Body of pancreas (tissue), 4 donors: ENCODE measurements at places on chromosomes 3 and 15. TPM values are rescaled to one million over a fixed set of nuclear protein-coding genes. Genes with fewer than 3 reads are reported as not detected.

DNA sequence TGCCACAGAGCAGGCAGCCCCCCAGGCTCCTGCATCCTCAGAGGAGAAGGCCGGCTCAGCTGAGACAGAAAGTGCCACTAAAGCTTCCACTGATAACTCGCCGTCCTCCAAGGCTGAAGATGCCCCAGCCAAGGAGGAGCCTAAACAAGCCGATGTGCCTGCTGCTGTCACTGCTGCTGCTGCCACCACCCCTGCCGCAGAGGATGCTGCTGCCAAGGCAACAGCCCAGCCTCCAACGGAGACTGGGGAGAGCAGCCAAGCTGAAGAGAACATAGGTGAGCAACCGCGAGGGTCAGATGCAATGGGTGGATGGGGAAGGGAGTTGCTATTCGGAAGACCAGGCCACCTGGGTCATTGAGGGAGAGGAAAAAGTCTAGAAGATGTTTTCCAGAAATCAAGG lies 53.0 kb downstream of the GAP43 start:
- H3K4me1 ChIP-seq = no peaks in the 10 kb centered on the region
- no peak overlapping the region for H3K27ac ChIP-seq
- no peak overlapping the region for H3K4me3 ChIP-seq
- DNase-seq = no peak
- no peaks in the 10 kb centered on the region for H3K36me3 ChIP-seq

DNA sequence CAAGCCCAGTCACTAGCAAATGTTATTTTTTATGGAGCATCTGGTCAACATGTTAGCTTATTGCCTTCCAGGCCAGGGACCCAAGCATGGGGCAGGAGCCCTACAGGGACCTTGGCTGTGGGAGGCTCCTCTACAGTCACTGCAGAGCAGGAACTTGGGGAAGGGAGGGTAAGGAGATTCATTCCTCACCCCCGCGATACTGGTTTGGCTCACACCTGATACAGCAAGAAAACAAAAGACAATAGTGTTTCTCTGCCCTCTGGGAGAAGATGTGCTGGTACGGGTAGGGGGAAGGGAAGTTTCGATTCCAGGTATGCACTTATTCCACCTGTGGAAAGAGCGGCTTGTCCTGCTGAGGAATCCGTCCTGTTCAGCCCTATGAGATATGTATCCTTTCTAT lies 77.6 kb downstream of the SLC12A8 start:
- DNase-seq = no peak
- no peaks in the 10 kb centered on the region for H3K36me3 ChIP-seq
- no peaks in the 10 kb centered on the region for H3K4me1 ChIP-seq
- H3K27me3 ChIP-seq = no peaks in the 10 kb centered on the region

DNA sequence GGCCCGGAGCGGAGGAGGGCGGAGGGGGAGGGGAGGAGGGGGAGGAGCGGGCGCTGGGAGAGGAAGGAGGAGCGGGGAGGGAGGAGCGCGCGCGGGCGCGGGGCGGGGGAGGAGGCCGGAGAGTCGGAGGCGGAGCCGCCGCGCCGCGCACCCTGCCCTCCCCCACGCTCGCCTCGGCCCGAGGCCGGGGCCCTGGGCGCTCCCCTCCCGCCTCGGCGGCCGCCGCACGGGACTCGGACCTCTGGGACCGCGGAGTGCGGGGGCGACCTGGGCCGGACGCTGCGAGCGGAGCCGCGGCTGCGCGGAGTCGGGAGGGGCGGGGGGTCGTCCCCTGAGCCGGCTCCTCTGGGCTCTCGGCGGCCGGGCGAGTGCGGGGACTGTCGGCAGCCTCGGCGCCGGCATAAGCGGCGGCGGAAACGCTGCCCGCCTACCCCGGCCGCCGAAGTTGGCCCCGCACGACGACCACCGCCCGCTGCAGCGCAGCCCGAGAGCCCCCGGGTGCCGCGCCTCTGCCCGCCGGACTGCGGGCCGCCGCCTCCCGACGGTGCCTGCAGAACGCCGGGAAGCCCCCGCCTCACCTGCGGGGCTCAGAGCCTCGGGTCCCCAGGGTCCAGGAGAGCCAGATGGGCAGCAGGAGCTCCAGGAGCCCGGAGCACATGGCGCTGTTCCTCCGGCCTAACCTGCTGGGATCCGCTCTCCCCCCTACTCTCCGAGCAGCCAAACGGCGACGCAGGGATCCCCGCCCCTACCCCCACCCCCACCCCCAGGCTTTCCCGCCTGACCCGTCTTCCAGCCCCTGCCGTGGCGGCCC lies 406 bp upstream of the GABRB3 start:
- DNase-seq = peak; percentile 73
- H3K4me1 ChIP-seq = peaks cover 16% of the 10 kb centered on the region
- no peaks in the 10 kb centered on the region for H3K27me3 ChIP-seq
- peak overlapping the region; percentile 49 for H3K27ac ChIP-seq

DNA sequence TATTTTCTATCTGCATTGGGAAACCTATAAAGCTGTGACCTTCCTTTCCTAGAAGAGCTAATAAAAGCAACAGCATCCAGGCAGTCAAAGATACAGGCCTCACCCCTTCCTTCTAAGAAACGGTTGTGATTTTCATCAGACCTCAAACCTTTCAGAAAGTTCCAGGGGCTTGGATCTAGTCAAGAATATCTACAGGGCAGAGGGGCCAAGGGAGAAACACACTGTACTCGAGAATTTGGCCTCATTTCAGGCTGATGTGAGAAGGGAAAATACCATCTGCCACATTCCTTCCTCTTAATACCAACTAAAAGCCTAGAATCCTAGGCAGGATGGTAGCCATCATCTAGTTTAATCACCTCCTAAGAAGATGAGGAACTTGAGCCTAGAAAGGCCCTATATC lies 24.5 kb upstream of the BCL6 start:
- no peak for DNase-seq
- no peak overlapping the region for H3K27ac ChIP-seq
- H3K4me3 ChIP-seq = no peak overlapping the region
- H3K4me1 ChIP-seq = no peaks in the 10 kb centered on the region
- H3K36me3 ChIP-seq = no peaks in the 10 kb centered on the region

DNA sequence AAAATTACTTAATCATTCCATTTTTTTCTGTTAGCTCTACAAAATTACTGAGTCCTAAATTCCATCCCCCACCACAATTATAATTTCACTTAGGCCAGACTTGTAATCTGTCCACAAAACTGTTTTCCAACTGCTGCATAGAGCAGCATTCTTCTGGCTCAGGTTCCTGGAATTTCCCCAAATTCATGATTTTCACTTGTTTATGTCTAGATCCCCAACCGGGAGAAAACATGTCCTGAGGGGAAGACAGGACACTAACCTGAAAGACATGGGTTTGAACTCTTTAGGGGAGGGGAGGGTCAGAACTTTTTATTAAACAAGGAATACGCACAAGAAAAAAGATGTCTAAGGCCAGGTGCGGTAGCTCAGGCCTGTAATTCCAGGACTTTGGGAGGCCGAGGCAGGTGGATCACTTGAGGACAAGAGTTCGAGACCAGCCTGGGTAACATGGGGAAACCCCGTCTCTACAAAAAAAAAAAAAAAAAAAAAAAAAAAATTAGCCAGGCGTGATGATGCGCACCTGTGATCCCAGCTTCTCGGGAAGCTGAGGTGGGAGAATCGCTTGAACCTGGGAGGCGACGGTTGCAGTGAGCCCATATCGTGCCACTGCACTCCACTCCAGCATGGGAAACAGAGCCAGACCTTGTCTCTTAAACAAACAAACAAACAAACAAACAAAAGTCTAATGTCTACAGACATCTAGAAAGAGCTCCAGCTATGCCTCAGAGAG lies 1.5 kb downstream of the ETFA start:
- peaks cover 32% of the 10 kb centered on the region for H3K4me1 ChIP-seq
- no peak overlapping the region for H3K4me3 ChIP-seq
- no peaks in the 10 kb centered on the region for H3K27me3 ChIP-seq
- DNase-seq = no peak
- no peak overlapping the region for H3K27ac ChIP-seq

DNA sequence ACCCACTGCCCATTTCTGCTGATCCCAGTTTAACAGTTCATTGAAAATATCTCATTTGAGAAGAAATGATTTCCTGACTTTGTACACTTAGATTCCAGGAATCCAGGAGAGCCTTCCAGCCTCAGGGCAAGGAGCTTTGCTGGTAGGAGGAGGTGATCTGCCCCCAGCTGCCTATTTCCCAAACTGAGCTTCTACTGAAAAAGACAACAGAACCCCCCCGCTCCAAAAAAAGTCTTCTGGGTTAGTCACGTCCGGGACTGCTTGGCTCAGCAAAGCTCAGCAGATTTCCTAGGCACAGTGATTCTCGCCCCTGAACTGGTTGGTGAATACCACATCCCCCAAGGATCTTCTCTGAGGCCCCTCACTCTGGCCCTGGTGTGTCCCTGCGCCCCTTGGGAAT lies 13.1 kb downstream of the SLC6A6 start:
- no peak overlapping the region for H3K27ac ChIP-seq
- no peak overlapping the region for H3K4me3 ChIP-seq
- H3K4me1 ChIP-seq = peaks cover 24% of the 10 kb centered on the region
- H3K27me3 ChIP-seq = no peaks in the 10 kb centered on the region
- no peaks in the 10 kb centered on the region for H3K36me3 ChIP-seq
- DNase-seq = no peak

GRCh38 chr3:72054976-72055375 lies 270.0 kb upstream of the PROK2 start:
- no peaks in the 10 kb centered on the region for H3K36me3 ChIP-seq
- no peak overlapping the region for H3K27ac ChIP-seq
- DNase-seq = no peak
- no peaks in the 10 kb centered on the region for H3K27me3 ChIP-seq
- H3K4me3 ChIP-seq = no peak overlapping the region

Gene SLC9C1
- not detected for total RNA-seq

Gene CCDC51
- total RNA-seq = 2.6 TPM

Gene BSN
- total RNA-seq = 6.6 TPM

Gene C3orf49
- not detected for total RNA-seq

DNA sequence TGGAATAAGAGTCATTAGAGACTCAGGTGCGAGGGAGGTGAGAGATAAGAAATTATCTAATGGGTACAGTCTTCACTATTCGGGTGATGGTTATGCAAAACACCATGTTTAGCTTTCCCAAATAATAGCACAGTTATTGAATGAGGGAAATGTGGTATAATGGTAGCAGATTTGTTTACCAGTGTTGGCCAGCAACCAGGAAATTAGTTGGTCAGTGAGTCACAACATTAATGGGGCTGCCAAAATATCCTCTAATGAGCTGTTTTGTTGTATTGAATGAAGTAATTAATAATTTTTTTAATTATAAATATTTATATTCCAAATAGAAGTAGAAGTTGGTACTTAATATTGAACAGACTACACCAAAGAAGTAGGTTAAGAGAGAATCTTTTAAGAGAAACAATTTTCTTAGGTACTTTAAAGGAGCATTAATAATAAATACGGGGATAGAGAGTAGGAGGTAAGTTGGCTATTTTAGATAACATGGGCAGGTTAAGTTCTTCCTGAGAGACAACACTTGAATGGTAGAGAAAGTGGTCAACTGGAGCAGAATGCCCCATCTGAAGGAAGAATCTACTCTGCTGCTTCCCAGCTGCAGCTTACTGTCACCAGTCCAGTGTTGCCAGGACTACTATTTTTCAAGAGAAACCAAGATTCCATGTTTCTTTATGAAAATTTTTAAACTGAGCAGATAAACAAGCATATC lies 218.8 kb downstream of the UBE2E2 start:
- H3K4me3 ChIP-seq = no peak overlapping the region
- DNase-seq = no peak
- no peaks in the 10 kb centered on the region for H3K4me1 ChIP-seq
- no peak overlapping the region for H3K27ac ChIP-seq
- no peaks in the 10 kb centered on the region for H3K36me3 ChIP-seq

Gene SCAANT1
- total RNA-seq = not detected

Gene STAB1
- total RNA-seq = 55.3 TPM

- DNase-seq = no peak
- H3K4me1 ChIP-seq = peaks cover 5% of the 10 kb centered on the region
- H3K27me3 ChIP-seq = peaks cover 4% of the 10 kb centered on the region
- no peak overlapping the region for H3K27ac ChIP-seq
- no peaks in the 10 kb centered on the region for H3K36me3 ChIP-seq
- H3K4me3 ChIP-seq = no peak overlapping the region
These were observed 69.8 kb upstream of the ANKRD34C start for GRCh38 chr15:79212589-79213157.

- no peaks in the 10 kb centered on the region for H3K27me3 ChIP-seq
- H3K27ac ChIP-seq = no peak overlapping the region
- DNase-seq = no peak
- no peaks in the 10 kb centered on the region for H3K36me3 ChIP-seq
These were observed 160.5 kb upstream of the CCDC54 start for GRCh38 chr3:107216711-107217110.
